ENCODE measurements at places on chromosomes 3 and 15.

DNA sequence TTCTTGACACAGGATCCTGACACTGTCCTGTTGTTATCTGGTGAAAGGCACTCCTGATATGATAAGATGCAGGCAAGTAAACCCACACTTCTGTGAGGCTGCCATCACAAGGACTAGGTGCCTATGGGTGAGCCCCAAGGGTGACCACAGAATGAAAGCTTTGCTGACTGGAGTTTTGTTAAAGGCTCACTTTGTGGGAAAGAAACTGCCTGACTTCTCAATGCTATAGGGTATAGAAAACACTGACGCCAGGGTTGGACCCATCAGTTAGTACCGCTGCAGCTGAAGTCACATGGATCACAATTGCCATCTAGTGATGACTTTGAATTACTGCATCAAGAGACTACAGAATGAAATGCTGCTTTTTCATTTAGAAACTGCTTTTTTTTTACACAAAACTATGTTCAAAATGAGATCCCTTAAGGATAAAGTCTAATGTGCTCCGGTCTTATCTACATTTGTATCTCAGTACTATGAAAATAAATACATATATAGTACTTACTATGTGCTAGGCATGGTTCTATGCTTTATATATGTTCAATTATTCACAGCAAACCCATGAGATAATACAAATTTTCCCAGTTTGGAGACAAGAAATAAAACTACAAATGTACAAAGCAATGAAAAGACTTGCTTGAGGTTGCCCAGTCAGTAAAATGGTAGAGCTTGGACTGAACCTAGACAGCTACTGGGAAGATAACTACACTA is 64.2 kb upstream of the CMSS1 start:
- peak; percentile 27 for DNase-seq

GRCh38 chr15:62550106-62550505 is 385.0 kb upstream of the C2CD4B start:
- no peak for DNase-seq

- DNase-seq: peak; percentile 52
Observed at GRCh38 chr15:33278816-33279612, 31.8 kb upstream of the RYR3 start.

- DNase-seq: no peak
Observed at GRCh38 chr3:20837676-20838302, 651.8 kb upstream of the SGO1 start.

DNA sequence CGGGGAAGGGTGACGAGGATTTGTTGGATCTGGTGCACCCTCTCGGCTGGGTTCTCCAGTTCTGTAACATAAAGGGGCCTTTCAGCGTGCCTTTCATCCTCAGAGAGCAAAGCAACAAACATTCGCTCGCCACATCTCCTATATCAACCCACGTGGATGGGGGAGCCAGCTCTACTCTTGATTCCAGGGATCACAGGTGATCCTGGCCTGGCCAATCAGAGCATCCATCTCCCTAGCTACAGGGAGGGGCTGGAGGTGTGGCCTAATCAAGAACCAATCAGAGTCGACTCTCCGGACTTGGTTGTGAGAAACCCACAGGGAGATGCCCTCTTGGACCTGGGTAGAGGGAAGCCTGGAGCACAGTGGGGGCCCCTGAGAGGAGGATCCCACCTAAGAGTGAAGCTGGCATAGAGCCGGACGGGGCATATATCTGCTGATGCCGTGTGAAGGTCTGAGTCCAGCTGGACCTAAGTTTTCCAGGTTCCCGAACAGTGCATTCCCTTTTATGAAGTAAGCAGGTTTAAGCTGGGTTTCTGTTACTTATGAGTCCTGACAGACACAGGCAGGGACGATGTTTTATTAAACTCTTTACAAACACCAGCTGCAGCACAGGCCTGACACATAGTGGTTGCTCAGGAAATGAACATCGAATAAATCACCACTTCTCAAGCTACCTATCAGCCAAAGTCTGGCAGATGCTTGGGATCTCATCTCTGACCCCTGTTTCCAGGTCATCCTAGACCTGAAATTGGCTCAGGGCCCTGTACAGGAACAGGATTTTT is 50.7 kb upstream of the RAD18 start:
- DNase-seq: no peak

DNA sequence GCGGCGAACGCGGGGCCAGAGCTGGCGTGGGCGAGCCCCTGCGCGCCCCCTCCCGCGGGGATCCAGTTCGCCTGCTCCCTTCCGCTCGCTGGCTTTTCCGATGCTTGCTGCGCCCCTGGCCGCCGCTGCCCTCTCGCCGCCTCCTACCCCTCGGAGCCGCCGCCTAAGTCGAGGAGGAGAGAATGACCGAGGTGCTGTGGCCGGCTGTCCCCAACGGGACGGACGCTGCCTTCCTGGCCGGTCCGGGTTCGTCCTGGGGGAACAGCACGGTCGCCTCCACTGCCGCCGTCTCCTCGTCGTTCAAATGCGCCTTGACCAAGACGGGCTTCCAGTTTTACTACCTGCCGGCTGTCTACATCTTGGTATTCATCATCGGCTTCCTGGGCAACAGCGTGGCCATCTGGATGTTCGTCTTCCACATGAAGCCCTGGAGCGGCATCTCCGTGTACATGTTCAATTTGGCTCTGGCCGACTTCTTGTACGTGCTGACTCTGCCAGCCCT is 721 bp downstream of the P2RY1 start:
- DNase-seq: peak; percentile 12

DNA sequence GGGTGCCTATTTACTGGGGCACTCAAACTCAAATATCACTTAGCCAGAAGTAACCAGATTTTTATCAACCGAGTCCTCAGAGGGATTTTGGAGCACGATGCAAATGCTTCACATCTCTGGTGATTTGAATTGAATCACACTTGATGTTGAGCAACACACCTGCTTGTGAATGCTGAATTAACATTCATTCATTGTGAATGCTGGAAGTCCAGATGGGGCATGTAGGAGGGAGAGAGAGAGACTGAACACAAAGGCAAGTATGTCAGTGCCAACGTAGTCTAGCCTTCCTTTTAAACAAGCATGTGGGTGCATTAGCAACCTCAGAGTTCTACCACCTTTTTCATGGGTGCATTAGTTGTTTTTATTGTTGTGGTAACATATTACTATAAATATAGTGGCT is 156.2 kb downstream of the ADAMTSL3 start:
- DNase-seq: no peak

GRCh38 chr3:134362221-134362620 is 12.0 kb downstream of the AMOTL2 start:
- DNase-seq: no peak

DNA sequence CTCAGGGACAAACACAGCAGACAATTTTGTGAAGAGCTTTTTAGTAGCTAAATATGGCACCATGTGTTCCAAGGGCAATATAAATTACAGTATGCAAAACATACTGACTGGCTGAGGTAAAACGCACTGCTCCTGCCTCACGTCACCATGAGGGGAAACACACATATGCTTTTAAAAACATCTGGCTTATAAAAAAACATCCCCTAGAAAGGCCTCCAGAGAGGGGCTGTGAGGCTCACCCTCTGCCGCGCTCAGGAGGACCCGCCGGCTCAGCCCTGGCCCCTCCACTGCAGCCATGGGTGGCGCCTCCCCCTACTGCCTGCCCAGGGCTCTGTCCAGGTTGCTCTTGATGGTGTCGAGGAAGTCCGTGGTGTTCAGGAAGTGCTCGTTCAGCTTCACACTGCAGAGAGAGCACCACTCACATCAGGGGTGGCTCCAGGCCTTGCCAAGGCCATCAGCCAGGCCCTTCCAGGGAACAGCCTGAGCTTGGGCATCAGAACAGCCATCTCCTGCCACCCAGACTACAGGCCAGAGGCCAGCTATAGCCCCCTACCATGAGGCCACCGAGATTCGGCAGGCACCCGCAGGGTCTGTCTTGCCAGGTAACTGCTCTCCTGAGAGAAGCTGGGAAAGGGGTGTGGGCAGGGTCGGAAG is 18.2 kb downstream of the IDH2 start:
- DNase-seq: no peak

- DNase-seq: no peak
Observed at GRCh38 chr3:1971780-1972179, 126.9 kb upstream of the CNTN4 start.

GRCh38 chr3:171231361-171231760 is 204.8 kb upstream of the SLC2A2 start:
- no peak for DNase-seq

- peak; percentile 99 for DNase-seq
Observed at GRCh38 chr3:134364061-134364935, 9.9 kb downstream of the AMOTL2 start.

DNA sequence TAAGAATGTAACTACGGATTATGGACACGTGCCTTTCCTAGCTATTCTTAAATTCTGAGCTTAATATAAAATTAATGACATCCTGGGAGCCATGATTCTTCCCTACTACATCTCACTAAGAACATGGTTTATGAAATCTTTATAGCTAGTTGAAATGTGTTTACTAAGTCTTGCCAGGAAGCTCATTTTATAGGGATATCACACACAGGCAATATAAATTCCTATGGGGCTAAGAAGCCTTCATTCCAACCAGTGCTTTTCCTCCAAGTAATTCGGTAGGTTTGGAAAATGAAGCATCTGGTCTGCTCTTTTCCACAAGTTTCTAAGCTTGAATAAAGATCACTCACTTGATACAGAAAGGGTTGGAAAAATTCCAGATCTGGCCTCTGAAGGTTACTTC is 802.6 kb downstream of the FHIT start:
- DNase-seq: no peak

GRCh38 chr3:142650001-142650693 is 54.0 kb downstream of the PLS1 start:
- DNase-seq: no peak

DNA sequence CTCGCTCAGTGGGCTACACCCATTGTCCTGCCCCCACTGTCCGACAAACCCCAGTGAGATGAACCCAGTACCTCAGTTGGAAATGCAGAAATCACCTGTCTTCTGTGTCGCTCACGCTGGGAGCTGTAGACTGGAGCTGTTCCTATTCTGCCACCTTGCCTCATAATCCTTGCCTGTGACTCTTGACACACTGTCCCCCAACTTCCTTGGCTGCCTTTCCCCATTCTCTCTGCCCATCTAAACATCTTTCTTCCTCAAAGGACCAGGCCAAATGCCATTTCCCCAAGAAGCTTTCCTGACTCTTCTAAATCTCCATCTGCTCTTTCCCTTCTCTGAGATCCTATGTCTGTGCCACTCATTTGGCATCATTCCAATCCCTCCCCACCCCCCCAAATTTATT is 9.7 kb upstream of the CD80 start:
- DNase-seq: no peak

GRCh38 chr3:134326760-134327593 is 47.3 kb downstream of the AMOTL2 start:
- peak; percentile 88 for DNase-seq

DNA sequence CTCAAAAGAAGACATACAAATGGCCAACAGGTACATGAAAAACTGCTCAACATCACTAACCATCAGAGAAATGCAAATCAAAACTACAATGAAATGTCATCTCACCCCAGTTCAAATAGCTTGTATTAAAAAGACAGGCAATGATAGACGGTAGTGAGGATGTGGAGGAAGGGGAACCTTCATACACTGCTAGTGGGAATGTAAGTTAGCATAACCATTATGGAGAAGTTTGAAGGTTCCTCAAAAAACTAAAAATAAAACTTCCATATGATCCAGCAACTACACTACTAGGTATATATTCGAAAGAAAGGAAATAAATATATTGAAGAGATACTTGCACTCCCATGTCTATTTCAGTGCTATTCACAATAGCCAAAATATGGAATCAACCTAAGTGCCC is 62.8 kb upstream of the PPARG start:
- DNase-seq: no peak

DNA sequence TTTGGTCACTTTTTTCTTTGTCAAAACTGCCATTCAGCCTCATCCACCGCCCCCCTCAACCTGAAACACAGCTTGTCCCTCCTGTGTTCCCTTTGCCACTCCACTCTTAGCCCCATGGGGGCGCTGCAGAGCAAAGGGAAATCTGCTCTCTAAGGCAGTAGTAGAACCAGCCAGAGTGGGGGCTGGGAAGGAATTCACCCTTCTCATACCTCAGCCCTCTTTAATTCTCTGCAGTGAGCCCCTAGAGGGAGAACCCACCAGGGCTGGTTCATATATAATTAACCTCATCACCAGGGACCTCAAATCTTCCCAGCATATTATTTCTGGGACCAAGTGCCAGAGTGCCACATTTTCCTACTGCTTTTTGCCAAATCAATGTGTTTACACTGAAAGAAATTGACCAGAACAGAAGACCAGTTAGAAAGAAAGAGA is 2.8 kb upstream of the BCL6 start:
- DNase-seq: peak; percentile 53

DNA sequence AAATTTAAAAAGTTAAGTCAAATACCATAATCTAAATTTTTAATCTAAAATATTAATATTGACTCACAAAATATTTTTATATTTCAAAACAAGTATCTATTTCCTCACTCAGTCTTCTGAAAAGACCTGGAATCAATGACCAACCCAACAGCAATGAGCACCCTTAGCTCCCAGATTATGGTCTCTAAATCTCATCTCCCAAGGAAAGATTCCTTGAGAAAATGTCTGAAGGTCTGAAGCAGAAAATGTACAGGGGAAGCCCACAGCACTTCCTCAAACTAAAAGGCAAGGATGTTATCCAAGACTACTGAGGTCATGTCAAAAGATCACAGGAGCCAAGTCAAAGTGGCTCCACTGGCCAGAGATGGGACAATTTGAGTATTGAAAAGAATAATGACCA is 51.0 kb upstream of the SLCO2A1 start:
- DNase-seq: no peak

GRCh38 chr3:12287727-12288181 is 1.1 kb upstream of the PPARG start:
- DNase-seq: peak; percentile 52

- no peak for DNase-seq
Observed at GRCh38 chr3:177338697-177339219, 141.5 kb upstream of the TBL1XR1 start.

- peak; percentile 47 for DNase-seq
Observed at GRCh38 chr15:56805466-56806147, 72.3 kb upstream of the ZNF280D start.

DNA sequence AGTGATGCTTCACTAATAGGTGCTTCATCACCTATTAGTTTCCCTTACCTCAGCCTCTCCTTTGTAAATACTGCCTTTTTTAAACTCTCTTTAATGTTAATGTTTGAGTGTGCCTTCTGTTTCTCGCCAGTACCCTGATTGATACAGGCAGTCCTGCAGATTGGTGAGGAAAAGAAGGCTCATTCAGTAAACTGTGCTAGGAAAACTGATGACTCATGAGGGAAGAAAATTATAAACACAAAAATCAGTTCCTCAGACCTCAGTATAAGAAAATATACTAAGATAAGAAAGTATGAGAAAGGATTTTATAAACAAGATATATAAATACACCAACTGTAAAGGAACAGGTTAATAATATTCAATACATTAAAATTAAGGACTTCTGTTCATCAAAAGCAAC is 54.8 kb upstream of the OXTR start:
- no peak for DNase-seq

GRCh38 chr15:76823890-76824289 is 81.2 kb downstream of the SCAPER start:
- DNase-seq: no peak

All from hepatic stellate cell (primary cell).